GM04504 (cell line): ENCODE measurements at places on chromosomes 12 and 14.

DNA sequence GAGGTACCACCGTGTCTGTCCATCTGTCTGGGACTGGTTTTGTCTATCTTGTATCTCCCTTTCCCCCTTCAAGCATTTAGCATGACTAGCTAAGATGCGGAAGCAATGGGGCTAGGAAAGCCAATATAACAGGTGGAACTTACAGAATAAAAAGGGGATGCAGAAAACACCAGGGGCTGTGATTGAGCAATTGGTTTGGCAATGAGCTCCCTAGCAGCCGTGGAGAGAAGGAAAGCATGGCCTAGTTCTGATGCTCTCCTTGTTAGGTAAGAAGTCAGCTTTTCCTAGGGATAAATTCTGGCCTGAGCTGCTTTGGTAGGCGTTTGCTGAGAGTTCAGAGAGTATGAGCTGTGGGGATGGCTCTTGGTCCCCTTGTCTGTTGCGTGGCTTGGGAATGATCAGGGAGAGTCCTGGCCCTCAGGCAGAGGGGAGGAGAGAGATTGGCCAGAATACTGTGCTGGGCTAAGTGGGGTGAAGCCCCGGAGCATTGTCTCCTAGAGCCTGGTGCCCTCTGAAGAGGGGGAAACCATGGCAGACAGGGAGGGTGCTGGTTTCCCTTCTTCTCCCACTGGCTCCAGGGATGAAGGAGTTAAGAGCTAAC lies 7.1 kb downstream of the SETD1B start:
- DNase-seq, result no peak

GRCh38 chr14:91963465-91963864 lies 16.0 kb upstream of the FBLN5 start:
- DNase-seq, result no peak

- no peak for DNase-seq
These were observed 49.8 kb downstream of the NOC4L start for GRCh38 chr12:132194056-132194455.

DNA sequence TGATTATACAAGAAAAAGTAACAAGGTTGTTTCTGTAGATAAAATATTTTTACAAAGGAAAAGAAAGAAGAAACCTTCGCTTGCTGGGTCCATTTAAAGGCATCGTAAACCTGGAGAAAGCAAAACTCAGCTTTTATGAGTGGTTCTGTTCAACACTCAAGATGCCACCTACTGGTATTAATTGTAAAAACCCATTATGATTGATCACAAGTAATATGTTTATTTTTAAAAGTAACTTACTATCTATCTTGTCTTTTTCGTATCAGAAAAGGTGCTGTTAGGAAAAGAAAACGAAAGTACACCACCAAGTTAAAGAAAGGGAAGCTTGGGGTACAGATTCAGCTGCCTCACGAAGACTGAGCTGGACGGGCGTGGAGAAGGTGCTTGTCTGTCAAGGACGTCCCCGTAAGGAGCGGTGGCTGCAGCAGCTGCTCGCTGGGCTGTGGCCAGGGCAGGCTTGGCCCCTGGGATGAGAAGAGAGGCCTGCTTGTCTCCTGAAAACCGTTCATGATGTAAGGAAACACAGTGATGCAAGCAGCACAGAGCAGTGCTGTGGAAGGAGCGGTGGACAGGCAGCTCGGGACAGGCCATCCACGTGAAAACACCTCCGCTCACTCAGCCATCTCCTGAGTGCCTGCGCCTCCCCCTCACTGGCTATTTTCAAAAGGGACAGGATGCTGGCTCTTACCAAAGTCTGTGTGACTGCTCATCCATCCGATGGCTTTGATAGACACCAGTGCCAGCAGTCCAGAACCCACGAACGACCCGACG lies 25.0 kb downstream of the SLC15A4 start:
- no peak for DNase-seq

DNA sequence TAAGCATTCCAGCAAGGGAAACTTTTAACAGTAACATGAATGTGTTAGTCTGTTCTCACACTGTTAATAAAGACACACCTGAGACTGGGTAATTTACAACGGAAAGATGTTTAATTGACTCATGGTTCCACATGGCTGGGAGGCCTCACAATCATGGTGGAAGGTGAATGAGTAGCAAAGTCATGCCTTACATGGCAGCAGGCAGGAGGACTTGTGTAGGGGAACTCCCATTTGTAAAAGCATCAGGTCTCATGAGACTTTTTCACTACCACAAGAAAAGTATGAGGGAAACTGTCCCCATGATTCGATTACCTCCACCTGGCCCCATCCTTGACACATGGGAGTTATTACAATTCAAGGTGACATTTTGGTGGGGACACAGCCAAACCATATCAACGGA lies 168.3 kb downstream of the PAH start:
- no peak for DNase-seq

- DNase-seq, result no peak
These were observed 1.3 kb downstream of the DTX1 start for GRCh38 chr12:113057565-113058485.

- DNase-seq, result no peak
These were observed 30.6 kb upstream of the ULK1 start for GRCh38 chr12:131863711-131864396.

GRCh38 chr12:18923721-18924120 lies 185.8 kb downstream of the CAPZA3 start:
- no peak for DNase-seq

DNA sequence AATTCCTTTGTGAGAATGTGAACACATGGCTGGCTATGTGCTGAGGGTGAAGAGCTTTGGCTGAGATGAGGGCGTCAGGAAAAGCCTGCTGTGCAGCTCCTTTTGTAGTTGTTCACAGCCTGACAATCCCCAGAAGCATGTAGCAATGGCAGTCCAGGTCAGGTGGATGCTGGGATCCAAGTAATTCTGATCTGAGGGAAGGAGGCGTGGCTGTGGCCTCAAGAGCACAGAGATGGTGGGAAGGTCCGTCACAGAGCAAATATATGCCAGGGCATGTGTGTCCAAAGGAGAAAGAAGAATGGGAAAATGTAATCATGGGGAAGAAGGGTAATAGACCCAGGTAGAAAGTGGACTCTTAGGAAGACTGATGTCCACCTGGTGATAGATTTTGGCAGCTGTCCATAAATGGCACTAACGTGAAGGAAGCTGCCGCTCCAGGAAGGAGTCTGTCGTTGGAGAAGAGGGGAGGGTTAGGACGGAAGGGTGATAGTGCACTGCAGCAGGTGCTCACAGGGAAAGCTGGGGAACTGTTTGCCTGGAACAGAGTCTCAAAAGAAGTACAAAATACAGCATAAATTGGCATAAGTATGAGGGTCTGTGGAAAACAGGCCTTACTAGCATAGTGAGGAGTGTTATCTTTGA lies 13.8 kb downstream of the MGST1 start:
- DNase-seq, result no peak

DNA sequence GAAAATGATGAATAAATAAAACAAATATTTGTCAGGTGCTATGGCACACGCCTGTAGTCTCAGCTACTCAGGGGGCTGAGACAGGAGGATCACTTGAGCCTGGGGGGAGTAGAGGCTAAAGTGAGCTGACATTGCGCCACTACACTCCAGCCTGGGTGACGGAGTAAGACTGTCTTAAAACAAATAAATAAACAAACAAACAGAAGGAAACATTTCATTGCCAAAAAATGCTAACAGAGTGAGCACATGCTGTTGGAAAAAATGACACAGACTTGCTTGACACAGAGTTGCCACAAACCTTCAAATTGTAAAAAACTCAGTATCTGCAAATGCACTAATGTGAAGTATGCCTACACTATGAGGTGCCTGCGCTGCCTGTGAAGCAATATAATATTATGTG lies 50.8 kb upstream of the AP4S1 start:
- DNase-seq, result no peak

DNA sequence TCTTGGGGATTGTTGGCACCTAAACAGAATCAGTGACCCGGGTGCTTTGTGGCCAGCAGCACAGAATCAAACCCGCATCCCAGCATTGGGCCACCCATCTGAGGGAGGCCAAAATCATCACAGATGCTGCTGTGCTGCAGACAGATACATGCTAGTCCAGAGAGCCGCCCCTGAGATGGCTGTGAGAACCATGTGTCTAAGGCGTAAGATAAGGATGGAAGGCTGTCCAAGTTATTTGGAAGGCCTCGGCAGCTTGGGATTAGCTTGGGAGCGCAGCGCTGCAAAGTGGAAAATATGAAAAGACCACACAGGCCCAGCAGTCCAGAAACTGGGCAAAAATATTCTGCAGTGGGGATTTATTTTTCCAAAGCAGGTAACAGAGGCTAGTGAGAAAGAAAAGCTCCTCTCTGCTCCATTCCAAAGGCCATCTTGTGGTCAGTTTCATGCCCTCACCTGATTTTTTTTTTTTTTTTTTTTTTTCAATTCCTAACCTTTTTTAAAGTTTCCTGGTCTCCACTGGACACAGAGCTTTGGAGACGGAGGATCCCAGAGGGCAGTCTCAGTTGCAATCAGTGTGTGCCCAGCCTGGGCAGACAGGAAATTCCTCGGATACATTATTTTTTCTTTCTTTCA lies 178.9 kb upstream of the BCL2L14 start:
- DNase-seq, result no peak

- no peak for DNase-seq
These were observed 971.7 kb downstream of the FSCB start for GRCh38 chr14:43535231-43535838.

- DNase-seq, result no peak
These were observed 65.3 kb upstream of the CDKN3 start for GRCh38 chr14:54331516-54331915.

DNA sequence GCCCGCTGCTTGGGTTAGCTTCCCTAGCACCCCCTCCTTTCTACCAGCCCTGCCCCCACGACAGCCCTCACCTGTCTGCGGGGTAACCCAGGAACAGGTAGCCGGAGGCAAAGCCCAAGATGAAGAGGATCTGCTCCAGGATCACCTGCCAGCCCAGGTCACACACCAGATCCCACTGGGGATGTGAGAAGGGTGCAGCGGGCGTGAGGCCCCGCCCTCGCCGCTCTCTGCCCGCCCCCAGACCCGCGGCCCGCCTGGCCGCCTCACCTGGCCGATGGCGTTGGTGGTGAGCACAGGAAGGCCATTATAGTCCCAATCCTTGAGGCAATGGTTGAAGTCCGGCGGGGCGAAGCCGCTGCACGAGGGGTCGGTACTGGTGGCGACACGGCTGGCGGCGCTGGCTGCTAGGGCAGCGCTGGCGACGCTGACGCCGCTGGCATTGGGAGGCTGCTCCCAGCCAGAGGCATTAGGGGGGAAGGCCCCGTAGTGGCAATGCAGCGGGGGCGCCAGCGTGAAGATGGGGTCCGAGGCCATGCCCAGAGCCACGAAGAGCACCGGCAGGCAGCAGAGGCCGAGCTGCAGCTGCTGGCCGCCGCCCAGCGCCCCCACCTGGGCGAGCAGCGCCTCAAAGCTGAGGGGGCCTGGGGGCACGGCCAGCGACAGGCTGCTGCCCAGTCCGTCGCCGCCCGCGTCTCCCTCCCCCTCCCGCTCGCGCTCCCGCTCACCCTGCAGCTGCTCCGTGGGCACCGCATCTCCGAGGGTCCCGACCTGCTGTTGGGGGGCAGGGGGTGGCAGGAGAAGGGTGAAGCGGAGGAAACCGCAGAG lies 794 bp downstream of the SLC22A17 start:
- no peak for DNase-seq

GRCh38 chr12:68587448-68587873 lies 23.2 kb upstream of the RAP1B start:
- no peak for DNase-seq

DNA sequence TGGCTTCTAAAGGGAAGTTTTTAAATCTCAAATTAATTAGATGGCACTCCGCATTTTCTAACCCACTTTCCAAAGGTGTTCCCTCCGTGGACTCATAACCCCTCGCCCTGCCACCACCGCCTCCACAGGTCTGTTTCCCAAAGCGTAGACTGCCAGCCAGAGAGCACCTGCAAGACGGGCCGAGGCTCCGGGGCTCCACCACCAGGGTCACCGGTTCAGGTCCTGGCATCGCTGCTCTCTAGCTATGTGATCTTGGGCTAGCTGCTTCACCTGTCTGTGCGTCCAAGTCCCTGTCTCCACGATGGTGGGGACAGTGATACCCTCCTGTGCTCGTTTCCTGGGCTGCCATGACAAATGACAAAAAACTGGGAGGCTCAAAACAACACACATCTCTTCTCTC lies 11.5 kb downstream of the RIMBP2 start:
- no peak for DNase-seq

DNA sequence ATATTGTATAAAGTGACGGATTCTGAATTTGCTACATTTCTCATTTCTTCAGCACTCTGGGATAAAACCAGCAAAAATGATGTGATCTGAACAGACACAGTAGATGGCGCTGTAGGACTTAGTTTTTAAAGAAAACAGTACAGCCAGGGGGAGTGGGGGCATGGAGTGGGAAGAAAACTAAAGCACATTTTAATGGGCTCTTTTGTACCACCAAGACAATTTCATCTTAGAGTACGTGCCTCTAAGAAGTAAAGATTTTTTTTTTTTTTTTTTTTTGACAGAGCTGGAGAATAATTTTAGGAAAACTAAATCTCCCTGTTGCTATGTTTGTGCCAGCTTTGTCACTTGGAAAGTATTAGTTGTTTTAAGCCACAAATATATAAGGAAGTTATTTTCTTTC lies 124.4 kb downstream of the RAD51B start:
- DNase-seq, result peak; percentile 51
